RWPE2 (cell line): ENCODE measurements at places on chromosomes 13 and 19.

DNA sequence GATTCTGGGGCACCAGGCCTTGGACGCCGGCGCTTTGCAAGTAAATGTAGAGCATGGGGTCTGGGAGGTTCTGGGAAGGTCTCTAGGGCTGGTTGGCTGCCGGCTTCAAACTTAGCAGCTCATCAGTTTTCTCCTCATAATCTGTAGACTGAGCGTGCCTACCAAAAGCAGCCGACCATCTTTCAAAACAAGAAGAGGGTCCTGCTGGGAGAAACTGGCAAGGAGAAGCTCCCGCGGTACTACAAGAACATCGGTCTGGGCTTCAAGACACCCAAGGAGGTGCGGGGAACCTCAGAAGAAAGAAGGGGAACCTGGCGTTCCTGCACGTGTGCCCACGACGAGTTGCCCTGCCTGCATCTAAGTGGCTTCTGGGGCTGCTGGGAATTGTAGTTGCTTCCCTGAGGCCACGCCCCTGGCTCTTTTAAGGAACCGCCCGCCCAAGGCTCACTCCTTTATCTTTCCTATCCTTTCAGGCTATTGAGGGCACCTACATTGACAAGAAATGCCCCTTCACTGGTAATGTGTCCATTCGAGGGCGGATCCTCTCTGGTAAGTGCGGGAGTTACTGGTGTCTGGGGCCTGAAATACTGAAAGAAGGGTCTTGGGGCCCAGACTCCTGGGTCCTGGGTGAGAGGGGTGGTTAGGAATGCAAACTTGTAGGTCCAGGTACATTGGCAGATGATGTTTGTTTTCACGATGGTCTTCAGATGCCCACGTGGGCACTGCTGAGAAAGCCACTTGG, 984 bp downstream of the RPS11 start:
- H3K4me3 ChIP-seq, result peak overlapping the region; percentile 86
- H3K27me3 ChIP-seq, result no peaks in the 10 kb centered on the region
- no peaks in the 10 kb centered on the region for H3K4me1 ChIP-seq
- no peak for DNase-seq
- peak overlapping the region; percentile 90 for H3K27ac ChIP-seq

DNA sequence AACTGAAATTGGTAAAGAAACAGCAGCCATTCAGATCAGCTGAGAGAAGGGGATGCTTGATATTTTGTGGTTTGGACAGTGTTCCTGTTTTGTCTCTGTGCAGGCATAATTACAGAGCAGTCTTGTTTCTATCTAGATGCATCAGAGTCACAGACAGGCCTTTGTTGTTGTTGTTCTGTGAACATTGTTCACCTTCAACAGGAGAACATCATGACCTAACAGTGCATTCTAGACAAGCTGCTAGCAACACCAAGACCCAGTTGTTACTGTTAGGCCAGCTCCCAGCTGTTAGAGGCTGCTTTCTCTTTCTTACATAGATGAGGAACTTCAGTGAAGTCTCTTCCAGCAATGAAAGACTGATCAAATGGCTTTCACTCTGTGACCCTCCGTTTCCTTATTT, 8.5 kb upstream of the LSR start:
- H3K27me3 ChIP-seq, result peaks cover 7% of the 10 kb centered on the region
- H3K4me1 ChIP-seq, result no peaks in the 10 kb centered on the region
- no peak overlapping the region for H3K4me3 ChIP-seq
- no peaks in the 10 kb centered on the region for H3K36me3 ChIP-seq
- DNase-seq, result no peak

DNA sequence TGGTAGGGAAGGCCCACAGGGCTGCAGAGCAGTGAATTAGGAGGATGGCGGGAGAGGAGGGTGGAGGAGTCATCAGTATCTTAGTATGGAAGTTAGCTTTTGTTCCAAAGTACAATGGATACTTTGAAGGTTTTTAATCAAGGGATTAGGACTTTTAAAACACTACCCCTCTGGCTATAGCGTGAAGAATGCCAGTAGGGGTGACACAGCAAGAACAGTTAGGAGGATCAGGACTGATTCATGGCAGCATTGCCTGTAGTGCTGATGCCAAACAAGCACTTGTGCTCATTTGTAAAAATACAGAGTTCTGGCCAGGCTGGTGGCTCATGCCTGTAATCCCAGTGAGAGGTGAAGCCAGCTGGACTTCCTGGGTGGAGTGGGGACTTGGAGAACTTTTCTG, 46.2 kb downstream of the SKA3 start:
- no peaks in the 10 kb centered on the region for H3K36me3 ChIP-seq
- no peak overlapping the region for H3K27ac ChIP-seq
- H3K4me1 ChIP-seq, result no peaks in the 10 kb centered on the region
- no peaks in the 10 kb centered on the region for H3K27me3 ChIP-seq

DNA sequence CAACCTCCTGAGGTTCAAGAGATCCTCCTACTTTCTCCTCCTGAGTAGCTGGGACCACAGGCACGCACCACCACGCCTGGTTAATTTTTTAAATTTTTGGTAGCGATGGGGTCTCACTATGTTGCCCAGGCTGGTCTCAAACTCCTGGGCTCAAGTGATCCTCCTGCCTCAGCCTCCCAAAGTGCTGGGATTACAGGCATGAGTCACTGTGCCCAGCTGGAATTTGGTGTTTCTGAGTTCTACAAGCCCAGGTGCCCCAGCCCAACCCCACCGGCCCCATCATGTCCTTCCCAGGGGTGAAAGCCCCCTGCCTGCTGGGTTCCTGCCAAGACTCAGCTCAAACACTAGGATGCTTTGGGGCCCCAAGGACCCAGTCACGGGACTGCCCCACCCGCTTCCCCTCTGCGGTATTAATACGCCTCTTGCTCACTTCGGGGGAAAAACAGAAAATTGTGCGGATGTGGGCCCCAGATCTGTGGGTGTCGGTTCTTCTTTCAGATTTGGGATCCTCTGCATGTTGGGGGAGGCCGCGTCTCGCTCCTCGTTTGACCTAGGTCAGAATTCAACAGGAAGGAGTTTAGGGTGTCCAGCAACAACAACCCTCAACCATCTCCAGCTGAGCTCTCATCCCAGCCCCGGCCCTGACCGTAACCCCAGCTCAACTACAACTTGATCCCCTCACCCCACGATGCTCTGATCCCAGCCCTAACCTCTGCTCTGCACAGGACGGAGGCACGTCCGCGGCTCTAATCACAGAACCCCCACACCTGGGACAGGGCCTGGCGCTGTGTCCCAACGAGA, 3.7 kb upstream of the FCER2 start:
- no peaks in the 10 kb centered on the region for H3K27me3 ChIP-seq
- no peak for DNase-seq
- no peaks in the 10 kb centered on the region for H3K4me1 ChIP-seq
- H3K4me3 ChIP-seq, result no peak overlapping the region
- H3K27ac ChIP-seq, result no peak overlapping the region
- no peaks in the 10 kb centered on the region for H3K36me3 ChIP-seq

- no peak overlapping the region for H3K4me3 ChIP-seq
- no peaks in the 10 kb centered on the region for H3K36me3 ChIP-seq
- H3K27ac ChIP-seq, result no peak overlapping the region
- H3K4me1 ChIP-seq, result no peaks in the 10 kb centered on the region
These were observed 86.8 kb downstream of the SLC25A15 start for GRCh38 chr13:40876020-40876738.

- H3K27me3 ChIP-seq, result no peaks in the 10 kb centered on the region
- H3K4me3 ChIP-seq, result no peak overlapping the region
- peaks cover 5% of the 10 kb centered on the region for H3K4me1 ChIP-seq
- H3K36me3 ChIP-seq, result no peaks in the 10 kb centered on the region
- DNase-seq, result no peak
These were observed 298.8 kb downstream of the NDFIP2 start for GRCh38 chr13:79779761-79780160.

- no peaks in the 10 kb centered on the region for H3K36me3 ChIP-seq
- no peak overlapping the region for H3K27ac ChIP-seq
- H3K4me1 ChIP-seq, result no peaks in the 10 kb centered on the region
These were observed 4.1 kb downstream of the ZNF536 start for GRCh38 chr19:30376272-30376671.

DNA sequence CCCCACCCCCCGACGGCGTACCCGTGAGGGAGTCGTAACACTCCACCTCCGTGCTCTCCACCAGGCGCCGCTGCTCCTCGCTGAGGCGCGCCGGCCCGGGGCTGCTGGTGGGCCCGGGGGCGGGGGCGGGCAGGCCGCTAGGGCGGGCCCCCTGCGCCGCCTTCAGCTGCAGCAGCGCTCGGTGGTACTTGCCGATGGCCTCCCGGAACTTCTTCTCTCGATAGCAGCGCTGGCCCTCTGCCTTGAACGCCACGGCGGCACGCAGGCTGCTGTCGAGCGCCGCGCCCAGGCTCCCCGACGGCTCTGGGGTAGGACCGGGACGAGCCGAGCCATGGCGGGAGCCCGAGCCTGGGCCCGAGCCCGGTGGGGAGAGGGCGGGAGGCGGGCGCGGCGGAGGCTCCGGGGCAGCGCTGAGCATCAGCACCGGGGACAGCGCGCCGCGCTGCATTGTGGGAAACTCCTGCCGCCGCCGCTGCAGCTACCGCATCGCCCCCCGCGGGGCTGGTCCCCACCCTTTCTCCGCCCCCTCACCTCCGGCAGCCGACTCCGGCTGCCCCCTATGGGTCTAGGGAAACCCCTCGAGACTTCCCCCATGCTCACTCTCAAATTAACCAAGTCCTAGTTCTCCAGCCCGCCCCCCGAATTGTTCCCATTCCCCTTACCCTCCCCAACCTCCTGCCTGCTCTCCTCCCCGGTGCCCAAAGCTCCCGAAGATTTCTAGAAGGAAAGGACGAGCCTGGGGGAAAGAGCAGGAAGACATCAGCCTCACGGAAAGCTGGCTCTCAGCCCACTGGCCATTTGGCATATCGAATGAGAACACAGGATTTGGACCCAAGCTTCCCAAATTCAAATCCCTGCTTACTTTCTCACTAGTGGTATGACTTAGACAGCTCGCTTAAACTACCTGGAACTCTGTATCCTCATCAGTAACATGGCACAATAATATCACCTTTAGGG, at the start of gene TTC9B:
TTC9B (minus strand) TSS at position 451 of the 957 bp plus-strand sequence; CDS start at position 448, 3 bp downstream.
- H3K27ac ChIP-seq, result no peak within 1 kb of the TSS
- H3K4me1 ChIP-seq, result no peaks in the 10 kb centered on the region
- no peak for DNase-seq
- H3K27me3 ChIP-seq, result peaks cover 33% of the 10 kb centered on the region
- H3K36me3 ChIP-seq, result no peaks in the 10 kb centered on the region

GRCh38 chr19:5130371-5131030, 161.6 kb downstream of the KDM4B start:
- no peak overlapping the region for H3K27ac ChIP-seq
- H3K4me1 ChIP-seq, result no peaks in the 10 kb centered on the region
- DNase-seq, result no peak
- no peaks in the 10 kb centered on the region for H3K36me3 ChIP-seq
- H3K4me3 ChIP-seq, result no peak overlapping the region
- H3K27me3 ChIP-seq, result no peaks in the 10 kb centered on the region
